A549 treated with AZD2906 at 1 μM for 4 hours (cell line): ENCODE measurements at places on chromosomes 3 and 15. TPM values are rescaled to one million over a fixed set of nuclear protein-coding genes. Genes with fewer than 3 reads are reported as not detected.

CLDN18 gene
- total RNA-seq: not detected in 5 replicates

UROC1 gene
- not detected in 5 replicates for total RNA-seq

LMCD1 gene
- 55.8 to 86.7 TPM (median 71.3 TPM) in 5 replicates for total RNA-seq

FEZF2 gene
- total RNA-seq: not detected in 5 replicates

LIPH gene
- 3.9 to 6.0 TPM (median 5.0 TPM) in 5 replicates for total RNA-seq

IQCF5 gene
- total RNA-seq: not detected in 5 replicates

FES gene
- 0.46 to 0.89 TPM (median 0.85 TPM) in 5 replicates for total RNA-seq

PCLAF gene
- 147 to 269 TPM (median 156 TPM) in 5 replicates for total RNA-seq

RARB gene
- 6.7 to 19.9 TPM (median 11.0 TPM) in 5 replicates for total RNA-seq

UBR1 gene
- 3.3 to 4.9 TPM (median 4.0 TPM) in 5 replicates for total RNA-seq

P3H2 gene
- 31.8 to 47.5 TPM (median 39.7 TPM) in 5 replicates for total RNA-seq

GPR27 gene
- total RNA-seq: 2.2 to 3.3 TPM (median 3.0 TPM) in 5 replicates

SLC2A2 gene
- not detected in 5 replicates for total RNA-seq
